ENCODE measurements at places on chromosomes 2 and 18.
A peak's percentile ranks its signal among the peaks of the same experiment; 100 is the strongest.

- peak; percentile 77 for DNase-seq
These were observed 189.5 kb downstream of the TFCP2L1 start for GRCh38 chr2:121095257-121096080.

- DNase-seq, result peak; percentile 76
These were observed 17.6 kb downstream of the PMAIP1 start for GRCh38 chr18:59917422-59917821.

DNA sequence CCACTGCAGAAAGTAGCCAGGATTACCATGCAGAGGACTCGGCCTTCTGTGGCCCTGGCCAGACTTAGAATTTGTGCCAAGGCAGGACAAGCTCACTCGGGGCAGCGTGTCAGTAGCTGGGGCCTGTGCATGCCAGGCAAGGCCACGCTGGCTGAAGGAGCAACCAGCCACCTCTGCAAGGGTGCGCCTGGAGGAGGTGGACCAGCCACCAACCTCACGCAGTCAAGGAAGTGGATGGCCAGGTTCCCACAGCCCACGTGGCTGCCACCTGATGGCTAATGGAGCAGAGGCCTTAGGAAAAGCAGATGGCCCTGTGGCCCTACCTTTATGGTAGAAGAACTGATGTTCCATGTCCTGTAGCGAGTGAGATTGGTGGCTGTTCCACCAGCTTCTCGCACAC, 107.9 kb downstream of the CCDC74A start:
- no peak for DNase-seq

GRCh38 chr2:161136696-161137324, 23.4 kb upstream of the TANK start:
- peak; percentile 88 for DNase-seq

DNA sequence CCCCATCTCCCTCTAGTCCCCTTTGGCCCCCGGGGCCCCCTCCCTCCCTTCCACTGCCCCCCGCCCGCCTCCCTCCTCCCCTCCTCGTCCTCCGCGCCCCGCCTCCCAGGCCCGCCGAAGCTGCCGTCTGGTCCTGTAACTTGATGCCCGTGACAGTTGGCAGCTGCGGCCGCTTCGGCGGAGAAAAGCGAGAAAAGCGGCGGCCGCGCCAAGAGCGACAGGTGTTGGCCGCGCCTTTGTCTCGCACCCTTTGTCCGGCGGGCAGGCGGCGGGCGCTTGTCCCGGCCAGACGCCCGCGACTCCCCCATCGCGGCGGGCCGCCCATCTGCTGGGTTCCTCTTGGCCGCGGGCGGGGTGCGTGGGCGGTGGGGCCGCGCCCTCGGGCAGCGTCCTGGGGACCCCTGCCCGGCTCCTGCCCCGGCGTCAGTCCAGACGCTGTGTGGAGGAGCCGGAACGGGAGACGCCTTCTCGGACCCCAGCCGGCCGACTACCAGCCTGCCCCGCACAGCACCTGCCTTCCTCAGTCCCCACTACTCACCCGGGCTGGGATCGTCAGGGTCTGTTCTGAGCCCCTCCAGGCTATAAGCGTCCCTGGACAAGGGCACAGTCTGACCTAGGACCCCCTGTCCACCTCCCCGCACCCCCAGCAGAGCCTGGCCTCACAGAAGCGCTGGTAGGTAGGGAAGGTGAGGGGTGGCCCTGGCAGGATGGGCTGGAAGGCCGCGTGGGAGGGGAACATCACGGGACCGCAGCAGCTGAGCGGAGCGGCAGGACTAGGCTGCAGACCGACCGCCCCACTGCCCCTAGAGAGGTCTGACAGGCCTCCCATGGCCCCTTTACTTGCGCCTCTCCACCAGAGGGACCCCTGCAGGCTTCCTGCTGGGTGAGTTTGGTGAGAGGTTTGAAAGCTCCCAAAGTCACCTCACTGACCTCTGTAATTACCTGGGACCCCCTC, 1.2 kb upstream of the HES6 start:
- peak; percentile 30 for DNase-seq

DNA sequence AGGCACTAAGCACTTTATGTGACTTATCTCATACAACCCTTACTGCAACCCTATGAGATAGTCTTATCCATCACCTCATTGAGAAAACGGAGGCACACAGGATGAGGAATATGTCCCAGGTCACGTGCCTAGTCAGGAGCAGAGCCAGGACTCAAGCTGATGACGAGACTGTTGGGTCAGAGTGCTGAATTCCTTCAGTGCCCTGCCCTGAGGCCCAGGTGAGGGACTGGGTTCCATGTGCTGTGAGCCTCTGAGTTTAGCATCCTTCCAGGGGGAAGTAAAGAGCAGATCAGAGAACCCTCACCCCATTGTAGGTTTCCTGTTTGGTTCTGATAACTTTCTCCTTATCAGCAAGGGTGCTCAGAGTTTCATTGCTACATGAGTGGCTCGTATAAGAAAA, 11.7 kb upstream of the EDAR start:
- no peak for DNase-seq

DNA sequence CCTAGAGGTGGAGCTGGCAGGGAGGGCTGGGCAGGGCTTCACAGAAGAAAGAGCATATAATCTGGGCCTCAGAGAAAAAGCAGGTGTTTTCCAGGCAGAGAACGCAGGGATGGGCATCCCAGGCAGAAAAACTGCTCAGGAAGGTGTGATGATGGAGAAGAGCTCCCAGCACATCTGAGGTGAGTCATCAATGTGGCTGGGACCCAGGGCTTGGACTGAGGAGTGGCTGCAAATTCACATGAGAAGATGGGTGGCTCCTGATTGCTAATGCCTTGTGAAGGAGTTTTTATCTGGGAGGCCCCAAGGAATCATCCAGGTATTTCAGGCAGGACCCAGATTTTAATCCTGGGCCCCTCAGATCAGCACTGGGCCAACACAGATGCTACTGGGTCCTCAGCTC, 10.2 kb downstream of the IL1F10 start:
- DNase-seq, result no peak

GRCh38 chr2:207993151-207993763, 32.1 kb downstream of the PLEKHM3 start:
- no peak for DNase-seq

GRCh38 chr2:106342831-106343251, 125.4 kb downstream of the RGPD3 start:
- no peak for DNase-seq

GRCh38 chr2:64975232-64975821, 13.9 kb upstream of the SLC1A4 start:
- DNase-seq, result peak; percentile 20

DNA sequence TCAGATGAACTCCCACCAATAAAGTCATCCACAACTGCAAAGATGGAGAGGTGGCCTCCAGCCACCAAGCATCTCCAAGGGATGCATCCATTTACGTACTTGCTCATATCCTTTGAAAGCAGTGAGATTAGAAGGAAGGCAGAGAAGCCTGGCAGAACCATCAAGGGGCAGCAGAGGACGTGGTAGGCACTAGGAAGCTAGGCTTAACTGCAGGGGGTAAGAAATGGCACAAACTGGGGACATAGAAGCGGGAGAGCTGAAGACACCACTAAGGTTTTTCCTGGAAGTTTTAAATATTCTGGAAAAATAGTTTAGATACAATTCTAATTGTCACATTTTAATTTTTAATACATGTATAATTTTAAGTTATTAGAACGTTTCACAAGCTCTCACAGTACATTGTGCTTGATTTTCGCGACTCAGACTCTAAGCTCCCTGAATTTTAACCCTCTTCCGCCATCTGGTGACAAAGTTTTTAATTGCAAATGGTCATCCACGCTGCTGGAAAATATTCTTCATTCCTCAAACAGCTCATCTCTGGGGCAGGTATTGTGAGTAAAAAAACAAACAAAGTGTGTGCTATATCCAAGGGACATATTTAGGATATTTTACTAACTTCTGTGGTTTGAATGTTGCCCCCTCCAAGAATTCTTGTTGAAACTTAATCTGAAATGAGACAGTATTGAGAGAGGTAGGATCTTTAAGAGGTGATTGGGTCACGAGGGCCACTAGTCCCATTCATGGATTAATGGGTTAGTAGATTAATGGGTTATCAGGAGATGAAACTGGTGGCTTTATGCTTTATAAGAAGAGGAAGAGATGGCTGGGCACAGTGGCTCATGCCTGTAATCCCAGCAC, 1.6 kb upstream of the PSTPIP2 start:
- peak; percentile 79 for DNase-seq

DNA sequence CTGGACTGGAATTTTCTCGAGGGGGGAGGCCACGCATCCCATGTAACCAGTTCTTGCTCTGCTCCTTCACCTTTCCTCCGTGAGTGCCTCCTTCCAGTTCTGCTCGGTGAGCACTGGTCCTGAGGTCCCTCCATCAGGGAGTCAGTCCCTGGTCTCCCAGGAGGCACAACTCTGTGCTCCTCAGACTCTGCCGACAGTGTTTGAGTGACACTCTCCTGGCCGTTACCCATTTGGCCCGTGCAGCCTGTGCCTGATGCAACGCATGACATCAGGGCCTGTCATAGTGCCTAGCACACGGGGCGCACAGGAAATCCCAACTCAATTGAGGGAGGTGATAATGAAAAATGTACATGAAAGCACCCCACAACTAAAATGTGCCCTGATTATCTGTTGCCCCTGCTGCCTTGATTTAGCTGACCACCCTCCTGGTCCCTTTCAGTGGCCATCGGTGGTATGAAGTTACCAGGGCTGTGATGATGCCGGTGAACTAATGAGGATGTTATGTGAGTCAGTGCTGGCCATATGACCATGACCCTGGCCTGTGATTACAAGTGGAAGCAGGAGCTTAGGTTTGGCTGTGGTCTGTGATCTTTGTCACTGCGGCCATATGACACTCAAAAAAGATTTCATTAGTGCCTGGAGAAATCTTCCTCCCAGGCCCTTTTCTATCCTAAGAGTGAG, 144.6 kb downstream of the TDRD15 start:
- DNase-seq, result no peak

DNA sequence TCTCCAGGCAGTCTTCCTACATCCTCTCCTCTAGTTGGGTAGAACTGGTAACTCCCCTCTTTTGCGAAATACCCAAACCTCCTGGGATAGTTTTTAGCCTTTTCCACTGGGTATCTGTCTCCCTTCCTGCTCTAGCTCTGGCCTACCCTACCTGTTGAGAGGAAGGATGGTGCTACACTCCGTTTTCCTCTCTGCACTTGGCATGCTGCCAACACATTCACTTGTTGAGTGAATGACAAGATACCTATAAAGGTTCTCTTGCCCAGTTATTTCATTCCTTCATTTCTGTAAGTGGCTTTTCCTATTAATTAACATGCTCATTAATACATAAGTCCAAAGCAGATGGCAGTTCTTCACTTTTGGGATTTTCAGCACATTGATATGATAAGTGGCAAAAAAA, 293.8 kb downstream of the CNTNAP5 start:
- no peak for DNase-seq

GRCh38 chr2:218125626-218126080, at the start of gene CXCR2:
TSS of gene CXCR2 (plus strand) at chr2:218126028. CDS start at chr2:218134802, 8,774 bp downstream.
- DNase-seq, result no peak

GRCh38 chr2:71592181-71592711, 138.9 kb downstream of the DYSF start:
- peak; percentile 31 for DNase-seq

DNA sequence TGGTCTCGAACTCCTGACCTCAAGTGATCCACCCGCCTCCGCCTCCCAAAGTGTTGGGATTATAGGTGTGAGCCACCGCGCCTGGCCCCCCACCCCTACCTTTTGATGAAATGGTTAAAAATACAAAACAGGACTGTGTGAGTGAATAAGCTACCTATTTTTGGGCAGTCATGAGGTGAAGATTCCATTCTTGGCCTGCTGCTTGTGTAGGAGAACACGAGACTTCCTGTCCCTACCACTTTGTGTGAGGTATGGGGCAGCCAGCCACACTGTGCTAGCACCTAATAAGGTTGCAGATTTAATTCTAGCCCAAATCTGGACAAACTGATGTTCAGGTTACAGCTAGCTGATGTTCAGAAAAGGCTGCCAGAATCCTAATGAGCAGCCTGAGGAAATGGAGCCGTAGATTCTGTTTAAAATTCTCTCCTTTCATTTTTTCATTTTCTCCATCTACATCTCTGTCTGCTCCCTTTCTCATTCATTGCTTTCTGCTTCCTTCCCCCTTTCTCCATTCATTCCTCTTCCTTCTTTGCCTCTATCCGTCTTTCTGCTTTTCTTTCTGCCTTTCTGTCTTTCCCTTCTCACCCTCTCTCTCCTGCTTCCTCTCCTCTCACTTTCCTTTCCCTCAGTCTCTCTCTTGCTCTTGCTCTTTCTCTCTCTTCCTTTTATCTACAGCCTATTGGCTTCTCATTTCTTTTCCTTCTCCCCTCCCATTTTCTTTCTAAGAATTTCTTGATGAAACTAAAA, 4.6 kb upstream of the LTBP1 start:
- DNase-seq, result no peak

GRCh38 chr2:105179469-105180372, 61.8 kb upstream of the GPR45 start:
- peak; percentile 88 for DNase-seq

- peak; percentile 67 for DNase-seq
These were observed 64.9 kb downstream of the LPIN2 start for GRCh38 chr18:2948038-2948437.

- DNase-seq, result no peak
These were observed 31.9 kb downstream of the ADI1 start for GRCh38 chr2:3487432-3487831.

Measured in dermis blood vessel endothelial cell (primary cell).